D341Med (cell line): ENCODE measurements at places on chromosomes 4 and X.

GRCh38 chr4:174318829-174319764, 35.4 kb downstream of the CEP44 start:
- peak; percentile 22 for DNase-seq

DNA sequence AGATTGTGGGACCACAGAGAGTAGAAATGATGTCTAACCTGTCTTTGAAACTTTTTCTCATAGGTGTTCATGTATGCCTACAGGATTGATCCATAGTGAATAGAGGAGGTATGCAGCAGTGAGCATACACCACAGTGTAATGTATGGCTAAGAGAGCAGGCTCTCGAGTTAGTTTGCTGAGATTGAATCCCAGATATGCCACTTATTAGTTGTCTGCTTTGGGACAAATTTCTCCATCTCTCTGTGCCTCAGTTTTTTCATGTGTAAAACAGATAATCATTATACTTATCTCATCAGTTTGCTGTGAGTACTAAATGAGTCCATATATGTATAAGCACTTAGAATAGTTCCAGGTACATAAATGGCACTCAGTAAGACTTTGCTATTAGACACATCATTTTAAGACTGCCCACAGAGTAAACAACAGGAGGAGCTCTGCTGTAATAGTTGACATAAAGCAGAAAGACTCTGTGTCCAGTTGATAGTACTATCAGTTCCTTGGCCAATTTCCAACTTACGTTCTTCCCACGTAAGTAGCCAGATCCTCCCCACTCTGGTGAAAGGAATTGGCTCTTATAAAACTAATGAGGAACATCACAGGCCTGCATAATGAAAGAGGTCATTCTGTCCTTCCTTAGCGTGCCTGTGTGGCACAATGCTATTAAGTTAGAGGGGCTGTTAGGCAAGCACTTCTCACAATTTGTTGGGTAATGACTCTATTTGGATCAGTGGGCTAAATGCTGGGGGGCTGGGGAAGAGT, 20.7 kb upstream of the RNF150 start:
- no peak for DNase-seq

GRCh38 chrX:44349561-44349960, 6.1 kb upstream of the EFHC2 start:
- no peak for DNase-seq

GRCh38 chrX:78314561-78314960, 12.8 kb downstream of the CYSLTR1 start:
- DNase-seq, result no peak

GRCh38 chr4:42417550-42417949, 20.3 kb downstream of the SHISA3 start:
- DNase-seq, result no peak

- no peak for DNase-seq
These were observed 270.5 kb downstream of the TENM3 start for GRCh38 chr4:182513587-182514291.

DNA sequence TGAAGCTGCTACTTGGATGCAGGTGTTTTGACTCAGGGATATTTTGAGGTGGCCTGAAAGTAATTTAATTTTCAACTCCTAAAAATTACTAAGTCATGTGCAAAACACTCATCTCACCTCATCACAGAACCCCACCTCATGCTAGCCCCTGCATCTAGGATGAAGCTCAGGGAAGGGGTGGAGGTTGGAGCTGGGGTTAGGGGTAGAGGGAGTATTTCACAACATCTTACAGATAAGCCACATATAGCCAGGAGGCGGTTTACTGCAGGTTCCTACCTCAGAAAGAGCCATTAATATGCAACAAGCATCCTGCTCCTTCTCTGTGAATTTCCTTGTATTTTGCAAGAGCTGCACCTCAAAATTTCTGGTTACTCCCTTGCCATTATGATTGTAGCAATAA, 70.5 kb upstream of the TSPAN5 start:
- no peak for DNase-seq

DNA sequence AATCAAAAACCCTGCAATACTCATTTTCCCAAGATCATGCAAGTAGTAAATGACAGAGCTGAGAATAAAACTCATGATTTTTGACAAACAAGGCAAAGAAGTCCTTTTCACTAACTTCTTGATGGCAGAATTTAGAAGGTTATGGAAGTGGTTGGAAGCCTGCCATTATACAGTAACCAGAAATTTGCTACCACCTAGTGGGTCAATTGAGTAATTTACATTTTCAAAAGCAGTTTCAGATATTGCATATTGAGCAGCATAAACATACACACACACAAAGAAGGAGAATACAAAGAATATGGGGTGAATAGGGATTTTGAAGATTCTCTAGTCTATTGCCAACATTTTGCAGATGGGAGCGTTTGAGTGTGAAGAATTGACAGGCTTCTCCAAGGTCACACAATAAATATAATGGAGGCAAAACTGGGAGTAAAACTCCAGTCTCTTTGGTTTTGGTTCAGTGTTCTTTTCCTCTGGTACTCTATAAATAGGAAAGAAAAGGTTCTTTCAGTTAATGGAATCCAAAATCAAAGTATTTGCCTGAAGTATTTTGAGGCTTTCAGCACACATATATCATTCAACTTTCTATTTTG, 70.2 kb downstream of the GC start:
- DNase-seq, result no peak

DNA sequence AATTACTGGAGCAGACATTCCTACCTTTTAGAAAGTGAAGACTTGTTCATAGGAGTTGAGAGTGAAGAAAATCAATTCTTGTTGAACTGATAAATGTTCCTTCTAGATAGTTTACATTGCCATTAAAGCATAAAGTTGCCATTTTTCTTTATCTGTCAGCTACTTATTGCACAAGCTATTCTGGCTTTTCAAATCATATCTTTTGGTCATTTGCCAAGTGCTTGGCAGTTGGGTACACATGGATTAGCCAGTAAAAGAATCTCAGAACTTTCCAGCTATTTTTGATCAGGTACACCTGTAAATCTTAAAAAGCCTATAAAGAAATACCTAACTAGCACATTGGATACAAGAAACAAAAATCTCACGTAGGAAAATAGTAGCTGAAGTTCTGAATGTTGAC, 56.4 kb upstream of the PNPLA4 start:
- no peak for DNase-seq

DNA sequence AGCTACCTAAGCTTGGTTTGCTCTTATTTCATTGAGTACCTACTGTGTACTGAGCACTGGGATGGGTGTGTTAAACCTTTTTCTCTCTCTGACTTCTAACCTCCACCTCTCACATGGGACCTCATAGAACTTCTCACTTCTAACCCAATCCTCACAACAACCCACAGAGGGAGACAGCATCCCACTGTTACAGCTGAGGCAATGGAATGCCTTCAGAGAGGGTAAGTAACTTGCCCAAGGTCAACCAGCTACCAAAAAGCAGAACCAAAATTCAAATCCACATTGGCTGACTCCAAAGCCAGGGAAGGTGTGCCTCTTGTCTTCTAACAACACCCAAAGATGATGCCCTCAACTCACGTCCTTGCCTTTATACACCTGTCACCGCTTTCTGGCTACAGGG, 5.4 kb downstream of the SEL1L3 start:
- DNase-seq, result no peak

- DNase-seq, result no peak
These were observed 11.5 kb downstream of the HAND2 start for GRCh38 chr4:173518425-173519102.

DNA sequence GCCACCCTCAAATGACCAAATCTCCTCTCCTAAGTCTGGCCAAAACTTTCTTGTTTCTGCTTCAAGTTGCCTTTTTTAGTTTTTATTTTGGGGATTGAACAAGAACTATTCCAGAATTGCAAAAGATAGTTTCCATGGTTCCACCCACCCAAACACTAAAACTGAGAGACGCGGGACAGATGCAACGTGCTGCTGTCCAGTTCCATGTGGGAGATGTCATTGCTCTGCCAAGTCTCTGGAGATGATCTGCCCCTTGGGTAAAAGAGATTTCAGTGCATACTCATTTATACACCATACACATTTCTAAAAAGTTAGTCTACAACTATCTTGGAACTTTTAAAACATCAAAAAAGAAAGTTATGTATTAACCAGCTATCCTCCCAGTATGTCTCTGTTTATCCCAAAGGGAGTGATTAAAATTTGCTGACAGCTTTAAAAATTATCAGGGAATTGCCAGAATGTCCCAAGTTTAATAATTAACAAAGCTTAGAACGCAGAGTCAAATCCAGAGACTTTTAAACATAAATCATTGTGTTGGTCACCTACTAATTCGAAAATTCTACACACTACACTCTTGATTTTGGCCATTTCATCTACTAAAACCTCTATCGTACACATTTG, 3.2 kb downstream of the MAOB start:
- DNase-seq, result no peak

DNA sequence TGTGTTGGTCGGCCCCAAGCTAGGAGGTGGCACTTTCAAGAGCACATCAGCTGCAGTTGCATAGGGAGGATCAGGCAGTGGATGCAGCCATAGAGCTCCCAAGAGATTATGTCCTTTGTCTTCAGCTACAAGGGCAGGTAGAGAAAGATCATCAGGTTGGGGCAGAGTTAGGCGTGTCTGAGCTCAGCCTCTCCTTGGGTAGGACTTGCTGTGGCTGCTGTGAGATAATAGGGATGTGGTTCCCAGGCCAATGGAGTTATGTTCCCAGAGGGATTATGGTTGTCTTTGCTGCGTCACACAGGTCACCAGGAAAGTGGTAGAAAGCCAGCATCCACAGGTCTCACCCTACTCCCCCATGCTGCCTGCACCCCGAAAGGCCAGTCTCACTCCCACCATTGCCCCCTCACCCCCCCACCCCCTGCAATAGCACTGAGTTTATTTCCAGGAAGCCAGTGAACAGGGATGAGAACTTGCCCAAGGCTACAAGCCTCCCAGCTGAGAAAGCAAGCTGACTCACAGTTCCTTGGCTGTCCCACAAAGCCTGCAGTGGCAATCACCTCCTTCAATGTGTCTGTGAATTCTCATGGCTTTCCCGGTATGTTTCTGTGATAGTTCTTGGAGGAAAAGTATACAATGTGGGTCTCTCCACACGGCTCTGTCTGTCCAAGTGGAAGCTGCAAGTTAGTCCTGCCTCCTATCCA, 148.4 kb downstream of the STPG2 start:
- no peak for DNase-seq

DNA sequence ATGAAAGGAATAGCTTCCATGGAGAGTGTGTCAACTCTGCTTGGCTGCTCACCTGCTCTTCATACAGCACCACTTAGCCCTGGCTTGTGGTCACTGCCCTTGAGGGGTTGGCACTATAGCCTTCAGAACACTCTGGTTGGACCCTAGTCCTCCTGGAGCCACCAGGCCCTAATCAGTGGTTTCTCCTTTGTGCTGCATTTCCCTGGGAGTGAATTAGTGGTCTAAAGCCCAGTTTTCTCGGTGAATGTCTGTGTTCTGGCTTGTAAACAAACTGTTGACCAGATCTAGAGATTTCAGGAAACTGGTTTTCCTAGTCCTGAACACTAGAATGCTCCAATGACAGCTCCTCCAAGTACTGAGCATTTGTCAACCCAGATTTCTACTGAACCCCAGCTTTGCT, 28.6 kb upstream of the TMEM154 start:
- DNase-seq, result no peak

- no peak for DNase-seq
These were observed 120.3 kb upstream of the CTSO start for GRCh38 chr4:156073976-156074375.

- peak; percentile 30 for DNase-seq
These were observed 1291.0 kb downstream of the ARAP2 start for GRCh38 chr4:34953145-34953799.

DNA sequence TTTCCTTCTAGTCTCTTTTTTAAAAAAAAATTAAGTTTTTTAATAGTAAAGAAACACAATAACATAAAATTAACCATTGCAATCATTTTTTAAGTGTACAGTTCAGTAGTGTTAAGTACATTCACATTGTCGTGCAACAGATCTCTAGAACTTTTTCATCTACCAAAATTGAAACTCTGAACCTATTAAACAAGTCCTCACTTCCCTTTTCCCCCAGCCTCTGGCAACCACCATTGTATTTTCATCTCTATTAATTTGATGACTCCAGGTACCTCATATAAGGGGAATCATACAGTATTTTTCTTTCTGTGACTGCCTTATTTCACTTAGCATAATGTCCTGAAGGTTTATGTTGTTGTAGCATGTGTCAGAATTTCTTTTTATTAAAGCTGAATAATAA, 31.8 kb downstream of the MSL3 start:
- DNase-seq, result no peak

DNA sequence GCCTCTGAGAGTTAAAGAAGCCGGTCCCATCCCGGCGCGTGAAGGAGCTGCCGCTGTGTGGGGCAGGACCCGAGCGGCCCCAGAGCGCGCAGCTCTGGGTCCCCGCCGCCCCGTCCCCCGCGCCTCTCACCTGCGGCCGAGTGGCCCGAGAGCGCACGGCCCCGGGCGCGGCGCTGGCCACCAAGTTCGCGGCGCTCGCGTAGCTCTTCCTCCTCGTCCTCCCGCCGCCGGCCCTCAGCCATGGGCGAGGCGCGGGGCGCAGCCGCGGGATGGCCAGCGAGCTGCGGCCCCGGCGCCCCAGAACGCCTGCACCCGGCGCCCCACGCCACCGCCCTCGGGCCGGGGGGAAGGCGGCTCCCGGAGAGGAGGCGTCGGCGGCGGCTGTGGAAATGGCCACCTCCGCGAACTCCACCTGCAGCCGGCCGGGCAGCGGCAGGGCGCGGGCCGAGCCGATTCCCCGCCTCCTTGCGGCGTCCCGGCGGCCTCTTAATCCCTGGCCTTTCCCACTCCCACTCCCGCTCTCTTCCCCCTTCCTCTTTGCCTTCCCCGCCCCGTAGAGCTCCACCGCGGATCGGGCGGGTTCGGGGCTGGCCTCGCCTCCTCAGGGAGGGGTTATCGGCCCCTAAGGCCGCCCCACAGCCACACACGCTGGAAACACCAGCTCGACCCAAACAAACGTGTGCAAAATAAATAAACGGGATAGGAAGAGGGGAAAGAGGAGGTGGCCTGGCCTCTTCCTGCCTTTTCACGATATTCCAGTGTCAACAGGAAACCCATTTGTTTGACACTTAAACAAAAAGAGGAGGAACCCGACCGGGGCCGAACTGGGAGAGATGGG, at the start of gene SH3D19:
TSS of gene SH3D19 (minus strand) at position 495 of the 838 bp plus-strand sequence. CDS start at position 242, 253 bp downstream.
- peak; percentile 68 for DNase-seq

DNA sequence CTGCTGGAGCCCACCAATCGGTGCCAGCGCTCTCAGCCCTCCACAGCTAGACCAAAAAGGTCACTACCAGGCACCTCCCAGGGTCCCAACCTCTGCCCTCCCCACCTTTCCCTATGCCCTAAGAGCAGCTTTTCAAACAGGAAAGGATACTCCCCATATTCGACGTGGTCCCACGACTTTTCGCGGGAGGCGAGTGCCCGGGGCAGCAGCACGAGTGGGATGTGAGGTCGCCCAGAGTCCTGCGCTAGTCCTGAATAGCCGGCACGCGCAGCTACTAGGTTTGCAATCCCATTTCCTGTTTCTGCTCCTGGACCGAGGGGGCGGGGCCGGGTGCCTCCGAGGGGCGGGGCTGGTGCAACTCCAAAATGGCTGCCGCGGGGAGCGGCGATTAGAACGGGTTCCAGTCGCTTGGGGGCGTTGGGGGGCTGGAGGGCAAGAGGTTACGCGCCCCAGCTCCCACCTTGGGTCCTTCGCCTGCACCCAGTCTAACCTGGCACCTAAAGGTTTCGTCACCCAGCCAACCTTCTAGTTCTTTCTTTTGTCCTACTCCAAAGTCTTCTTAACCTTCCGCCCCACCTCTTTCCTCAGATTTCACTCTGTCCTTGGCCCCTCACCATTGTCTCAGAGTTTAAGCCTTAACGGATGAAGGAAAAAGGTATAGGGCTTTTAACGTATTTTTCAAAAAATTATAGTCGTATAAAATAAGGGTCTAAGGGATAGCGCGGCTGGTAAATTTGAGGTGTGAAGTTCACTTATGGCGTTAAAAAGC, 85.0 kb upstream of the TENT5D start:
- DNase-seq, result no peak
